ENCODE measurements at places on chromosomes 7 and 10.

DNA sequence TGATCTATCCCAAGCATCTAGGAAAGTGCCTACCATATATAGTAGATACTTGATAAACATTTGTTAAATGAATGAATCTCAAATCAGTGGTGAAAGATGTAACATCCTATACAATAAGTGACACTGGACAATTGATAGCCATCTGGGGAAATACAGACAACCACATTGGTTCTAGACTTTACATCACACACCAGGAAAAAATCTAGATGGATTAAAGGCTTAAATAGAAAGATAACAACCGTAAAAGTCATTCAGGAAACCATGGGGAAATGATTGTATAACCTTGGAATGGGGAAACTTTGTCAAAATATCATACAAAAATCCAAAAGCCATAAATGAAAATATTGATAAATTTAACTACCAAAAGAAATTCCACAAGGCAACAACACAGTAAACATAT is 7.0 kb upstream of the GARIN1A start:
- DNase-seq, result no peak

- no peak for DNase-seq
Observed at GRCh38 chr10:24254180-24254579, 45.2 kb downstream of the KIAA1217 start.

GRCh38 chr7:44671069-44671468 is 64.6 kb downstream of the OGDH start:
- DNase-seq, result no peak

GRCh38 chr7:42381161-42381560 is 144.2 kb upstream of the GLI3 start:
- no peak for DNase-seq

DNA sequence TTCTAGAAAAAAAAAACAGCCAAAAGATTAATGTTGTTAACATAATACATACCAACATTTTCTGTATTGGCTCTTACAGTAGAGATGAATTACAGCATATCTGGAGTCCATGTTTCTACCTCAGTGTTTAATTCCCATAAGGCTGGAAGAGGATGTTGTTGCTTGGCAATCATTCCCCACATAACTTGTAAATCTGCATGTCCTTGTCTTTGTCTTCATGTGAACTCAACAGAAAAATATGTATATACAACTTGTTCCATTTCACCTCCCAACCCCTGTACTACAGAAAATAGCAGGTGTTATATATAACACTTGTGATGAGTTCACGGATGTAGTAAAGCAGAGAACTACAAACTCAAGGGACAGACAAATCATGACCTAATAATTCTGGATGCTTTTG is 160.9 kb upstream of the SEMA3C start:
- no peak for DNase-seq

DNA sequence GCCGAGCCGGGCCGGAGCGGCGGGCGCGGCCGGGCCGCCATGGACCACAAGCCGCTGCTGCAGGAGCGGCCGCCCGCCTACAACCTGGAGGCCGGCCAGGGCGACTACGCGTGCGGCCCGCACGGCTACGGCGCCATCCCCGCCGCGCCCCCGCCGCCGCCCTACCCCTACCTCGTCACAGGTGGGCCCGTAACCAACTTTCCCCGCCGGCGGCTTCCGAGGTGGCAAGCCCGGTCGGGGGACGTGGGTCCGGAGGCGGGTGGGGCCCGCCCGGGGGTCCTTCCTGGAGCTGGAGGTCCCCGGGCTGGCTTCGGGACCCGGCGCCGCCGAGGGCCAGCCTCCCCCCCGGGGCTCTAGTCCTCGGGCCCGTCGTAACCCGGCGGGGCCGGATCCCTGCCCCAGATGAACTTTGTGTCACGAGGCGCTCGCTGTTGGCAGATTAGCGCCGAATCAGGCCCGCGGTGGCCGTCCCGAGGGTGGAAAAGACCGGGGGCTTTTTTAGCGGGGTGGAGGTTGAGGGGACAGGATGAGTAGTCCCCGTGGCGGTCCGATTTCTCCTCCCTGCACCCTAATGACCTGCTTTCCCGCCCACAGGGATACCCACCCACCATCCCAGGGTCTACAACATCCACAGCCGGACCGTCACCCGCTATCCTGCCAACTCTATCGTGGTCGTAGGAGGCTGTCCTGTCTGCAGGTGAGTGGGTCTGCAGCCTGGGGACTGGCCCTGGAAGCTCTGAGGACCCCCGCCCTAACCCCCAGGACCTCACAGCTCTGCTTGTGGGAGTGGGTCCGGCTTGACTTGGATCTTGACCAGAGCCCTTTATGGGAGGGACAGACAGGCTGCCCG is 496 bp downstream of the BRI3 start:
- no peak for DNase-seq

DNA sequence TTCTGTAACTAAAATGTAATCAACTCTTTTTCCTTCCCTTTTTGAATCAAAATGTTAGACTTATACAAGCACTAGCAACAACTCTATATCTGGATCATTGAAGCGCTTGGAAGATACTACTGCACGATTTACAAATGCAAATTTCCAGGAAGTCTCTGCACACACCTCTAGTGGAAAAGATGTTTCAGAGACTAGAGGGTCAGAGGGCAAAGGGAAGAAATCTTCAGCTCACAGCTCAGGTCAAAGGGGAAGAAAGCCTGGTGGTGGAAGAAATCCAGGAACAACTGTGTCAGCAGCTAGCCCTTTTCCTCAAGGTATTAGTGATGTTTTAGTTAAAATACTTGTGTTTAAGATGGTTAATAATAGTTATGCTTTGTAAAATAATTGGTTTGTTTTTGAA is 136.4 kb downstream of the MLLT10 start:
- no peak for DNase-seq

- DNase-seq, result peak; percentile 25
Observed at GRCh38 chr10:30687698-30688213, 58.2 kb upstream of the LYZL2 start.

- DNase-seq, result no peak
Observed at GRCh38 chr7:98348726-98349474, 52.0 kb downstream of the BAIAP2L1 start.

DNA sequence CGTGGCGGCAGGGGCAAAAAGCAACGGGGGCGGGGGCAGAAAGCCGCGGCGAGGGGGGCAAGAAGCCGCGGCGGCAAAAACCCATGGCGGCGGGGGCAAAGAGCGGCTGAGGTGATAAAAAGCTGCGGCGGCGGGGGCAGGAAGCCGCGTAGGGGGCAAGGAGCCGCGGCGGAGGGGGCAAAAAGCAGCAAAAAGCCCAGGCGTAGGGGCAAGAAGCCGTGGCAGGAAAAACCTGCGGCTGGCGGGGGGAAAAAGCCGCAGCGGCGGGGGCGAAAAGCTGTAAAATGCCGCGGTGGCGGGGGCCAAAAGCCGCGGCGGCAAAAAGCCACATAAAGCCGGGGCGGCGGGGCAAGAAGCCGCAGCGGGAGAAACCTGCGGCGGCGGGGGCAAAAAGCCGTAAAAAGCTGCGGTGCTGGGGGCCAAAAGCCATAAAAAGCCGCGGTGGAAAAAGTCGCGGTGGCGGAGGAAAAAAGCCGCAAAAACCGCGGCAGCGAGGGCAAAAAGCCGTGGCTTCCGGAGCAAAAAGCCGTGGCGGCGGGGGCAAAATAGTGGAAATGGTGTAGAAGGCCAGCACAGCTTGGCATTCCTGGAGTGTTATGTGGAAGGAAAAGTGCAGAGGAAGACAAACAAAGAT is 487.8 kb downstream of the ZNF33B start:
- no peak for DNase-seq

DNA sequence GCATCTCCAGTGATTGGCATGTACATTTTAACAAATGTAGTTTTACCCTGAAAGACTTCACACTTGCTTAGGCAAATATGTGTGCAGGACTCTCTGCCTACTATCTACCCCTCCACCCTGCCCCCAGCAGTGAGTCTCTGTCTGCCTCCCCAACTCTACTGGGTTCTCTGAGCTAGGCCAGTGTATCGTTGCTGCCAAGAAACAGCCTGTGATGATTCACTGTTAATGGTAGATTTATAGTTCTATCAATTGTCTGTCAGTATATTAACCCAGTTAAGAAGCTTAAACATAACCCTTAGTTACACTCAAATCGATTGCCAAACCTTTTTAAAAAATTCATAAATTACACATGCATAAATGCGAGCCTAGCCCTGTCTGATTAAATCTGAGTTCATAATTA is 137.0 kb downstream of the SND1 start:
- DNase-seq, result no peak

GRCh38 chr10:17062955-17063484 is 66.6 kb downstream of the CUBN start:
- DNase-seq, result no peak

- no peak for DNase-seq
Observed at GRCh38 chr10:3354174-3354900, 181.8 kb upstream of the PITRM1 start.

DNA sequence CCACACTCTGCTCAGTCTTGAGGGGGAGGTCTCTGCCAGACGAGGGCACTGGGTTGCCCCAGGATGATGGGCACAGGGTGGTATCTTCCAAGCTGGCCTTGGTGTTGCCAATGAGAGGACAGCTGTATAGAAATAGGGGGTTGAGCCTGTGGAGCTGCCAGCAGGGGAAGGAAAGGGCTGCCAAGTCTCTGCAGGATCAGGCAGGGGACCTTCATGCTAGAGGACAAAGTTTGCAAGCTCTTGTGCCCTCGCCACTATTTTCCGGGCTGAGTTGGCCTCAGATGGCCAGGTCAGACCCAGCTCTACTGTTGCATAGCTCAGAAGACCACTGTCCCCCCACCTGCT is 68.7 kb downstream of the ARHGAP22 start:
- DNase-seq, result no peak

- DNase-seq, result peak; percentile 37
Observed at GRCh38 chr10:73581918-73582317, 9.2 kb downstream of the USP54 start.

- DNase-seq, result no peak
Observed at GRCh38 chr10:103800789-103801540, 54.4 kb downstream of the SH3PXD2A start.
